Activated naive CD8-positive, alpha-beta T cell treated with anti-CD3 and anti-CD28 coated beads for 36 hours (primary cell): ENCODE measurements at places on chromosomes 6 and 20.

GRCh38 chr20:18988701-18989100 is 175.1 kb downstream of the SCP2D1 start:
- DNase-seq = no peak

- no peak for DNase-seq
Observed at GRCh38 chr6:46541556-46541955, 50.3 kb upstream of the RCAN2 start.

GRCh38 chr20:62531046-62531838 is 55.4 kb upstream of the GATA5 start:
- no peak for DNase-seq

DNA sequence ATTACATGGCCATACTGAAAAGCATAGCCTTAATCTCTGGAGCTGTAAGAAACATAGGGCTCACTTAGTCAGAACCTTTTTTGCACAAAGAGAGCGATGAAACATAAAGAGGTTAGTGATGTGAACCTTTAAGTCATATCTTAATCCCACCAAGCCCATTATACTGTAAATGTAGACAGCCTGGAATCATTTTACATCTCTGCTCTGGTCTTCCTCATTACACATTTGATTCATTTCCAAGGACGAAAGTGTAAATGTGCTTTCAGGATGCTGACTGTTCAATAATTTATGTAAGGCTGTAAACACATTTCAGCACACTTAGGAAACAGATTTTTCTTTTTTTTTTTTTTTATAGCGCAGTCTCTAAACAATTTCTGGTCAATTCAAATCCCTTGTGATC is 131.3 kb upstream of the B3GAT2 start:
- no peak for DNase-seq
